ENCODE measurements at places on chromosomes 1 and 21.

DNA sequence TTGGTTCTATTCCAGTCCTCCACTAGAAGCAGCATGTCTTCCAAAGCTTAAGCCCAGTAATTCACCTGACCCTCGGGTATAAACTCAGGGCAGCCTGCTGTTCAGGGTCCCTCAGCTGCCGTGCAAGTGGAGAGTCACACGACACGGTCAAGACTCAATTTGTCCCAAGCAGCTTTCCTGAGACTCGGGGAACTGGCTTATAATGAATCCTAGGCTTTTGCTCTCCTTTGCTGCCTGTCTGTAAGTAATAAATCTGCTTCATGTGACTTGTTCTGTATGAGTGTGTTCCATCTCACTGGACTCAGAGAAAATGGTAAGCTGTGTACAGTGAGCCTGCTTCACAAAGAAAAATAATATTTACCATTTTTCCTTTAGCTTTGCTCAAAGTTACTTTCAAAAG lies 119.8 kb downstream of the CYYR1 start:
- DNase-seq = no peak

DNA sequence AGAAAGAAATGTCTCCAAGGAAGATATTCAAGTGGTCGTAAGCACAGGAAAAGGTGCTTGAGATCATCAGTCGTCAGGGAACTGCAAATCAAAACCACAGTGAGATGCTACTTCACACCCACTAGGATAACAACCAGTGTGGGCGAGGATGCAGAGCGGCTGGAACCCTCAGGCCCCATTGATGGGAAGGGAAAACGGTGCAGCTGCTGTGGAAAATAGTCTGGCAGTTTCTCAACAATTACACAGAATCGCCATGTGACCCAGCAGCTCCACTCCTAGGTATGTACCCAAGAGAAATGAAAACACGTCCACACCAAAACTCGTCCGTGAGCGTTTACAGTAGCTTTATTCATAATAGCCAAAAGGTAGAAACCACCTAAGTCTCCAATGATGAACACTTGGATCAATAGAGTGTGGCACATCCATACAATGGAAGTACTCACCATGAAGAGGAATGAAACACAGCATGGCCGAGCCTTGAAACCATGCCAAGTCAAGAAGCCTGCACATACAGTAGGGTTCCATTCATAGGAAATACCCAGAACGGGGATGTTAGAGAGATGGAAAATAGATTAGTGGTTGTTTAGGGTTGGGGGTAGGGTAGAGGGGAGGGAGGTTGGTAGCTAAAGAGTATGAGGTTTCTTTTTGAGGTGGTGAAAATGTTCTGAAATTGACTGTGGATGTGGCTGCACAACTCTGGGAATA lies 6.1 kb downstream of the DFFB start:
- DNase-seq = no peak

DNA sequence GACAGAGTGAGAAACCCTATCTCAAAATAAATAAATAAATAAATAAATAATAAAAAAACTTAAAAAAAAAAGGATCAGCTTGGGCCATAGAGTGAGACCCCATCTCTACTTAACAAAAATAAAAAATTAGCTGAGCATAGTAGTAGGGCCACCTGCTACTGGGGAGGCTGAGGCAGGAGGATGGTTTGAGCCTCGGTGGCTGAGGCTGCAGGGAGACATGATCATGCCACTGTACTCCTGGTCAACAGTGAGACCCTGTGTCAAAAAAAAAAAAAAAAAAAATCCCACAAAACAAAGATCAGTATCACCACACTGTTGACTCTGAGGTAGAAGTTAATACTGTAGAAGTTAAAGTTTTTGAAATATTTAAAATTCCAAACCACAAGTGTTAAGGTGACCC lies 29.1 kb downstream of the SLC16A1 start:
- DNase-seq = no peak

- DNase-seq = peak; percentile 8
Observed at GRCh38 chr1:16434501-16434900, 2.7 kb downstream of the SPATA21 start.

- no peak for DNase-seq
Observed at GRCh38 chr21:22516230-22516629, 1518.0 kb downstream of the NCAM2 start.

- no peak for DNase-seq
Observed at GRCh38 chr1:195806060-195806459, 802.2 kb downstream of the KCNT2 start.

DNA sequence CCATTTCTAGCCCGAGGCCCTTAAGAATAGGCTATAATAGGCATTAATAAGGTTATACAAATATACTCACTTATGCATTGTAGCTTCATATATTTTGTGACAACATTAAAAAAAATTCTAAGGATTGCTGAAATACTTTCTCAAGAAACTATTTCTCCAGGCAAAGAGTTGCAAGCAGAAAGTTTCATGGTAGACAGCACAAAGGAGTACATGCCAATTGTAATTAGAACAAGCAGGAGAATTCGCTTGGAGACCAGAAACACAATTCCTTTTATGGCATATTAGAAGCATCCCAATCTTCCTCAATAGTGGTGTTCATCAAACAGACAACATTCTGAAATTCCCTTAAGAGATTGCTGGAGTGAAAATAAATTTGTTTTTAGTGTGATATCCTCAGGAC lies 122.8 kb downstream of the CRB1 start:
- no peak for DNase-seq

DNA sequence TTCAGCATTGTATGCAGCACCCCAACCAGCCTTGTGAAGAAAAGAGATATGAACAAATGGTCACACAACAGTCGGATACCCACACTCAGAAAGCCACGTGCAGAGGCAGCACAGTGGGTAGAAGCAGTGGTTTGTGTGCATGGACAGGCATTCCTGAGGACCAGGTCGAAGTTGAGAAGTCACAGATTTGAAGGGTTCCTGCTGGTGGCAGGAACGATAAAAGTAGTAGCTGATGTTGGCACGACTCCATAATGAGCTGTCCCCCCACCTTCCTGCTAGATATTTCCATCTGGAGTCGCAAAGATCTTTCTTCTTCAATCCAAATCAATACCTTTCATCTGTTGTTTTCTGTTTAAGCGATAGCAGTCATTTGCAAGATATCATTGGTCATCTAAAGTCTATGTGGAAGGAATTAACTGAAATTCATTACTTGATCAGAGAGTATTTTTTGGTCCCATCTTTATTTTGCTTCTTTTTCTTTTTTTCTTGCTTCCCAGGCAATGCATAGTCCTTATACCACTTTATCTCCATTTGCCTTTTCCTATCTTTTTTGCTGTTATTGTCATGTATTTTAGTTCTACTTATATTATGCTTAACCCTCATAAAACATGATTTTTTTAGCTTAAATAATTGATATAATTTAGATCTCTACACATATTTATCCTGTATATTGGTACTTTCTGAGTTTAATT lies 176.4 kb downstream of the DHRS3 start:
- DNase-seq = no peak

GRCh38 chr1:185500001-185500626 lies 183.1 kb upstream of the IVNS1ABP start:
- DNase-seq = no peak

DNA sequence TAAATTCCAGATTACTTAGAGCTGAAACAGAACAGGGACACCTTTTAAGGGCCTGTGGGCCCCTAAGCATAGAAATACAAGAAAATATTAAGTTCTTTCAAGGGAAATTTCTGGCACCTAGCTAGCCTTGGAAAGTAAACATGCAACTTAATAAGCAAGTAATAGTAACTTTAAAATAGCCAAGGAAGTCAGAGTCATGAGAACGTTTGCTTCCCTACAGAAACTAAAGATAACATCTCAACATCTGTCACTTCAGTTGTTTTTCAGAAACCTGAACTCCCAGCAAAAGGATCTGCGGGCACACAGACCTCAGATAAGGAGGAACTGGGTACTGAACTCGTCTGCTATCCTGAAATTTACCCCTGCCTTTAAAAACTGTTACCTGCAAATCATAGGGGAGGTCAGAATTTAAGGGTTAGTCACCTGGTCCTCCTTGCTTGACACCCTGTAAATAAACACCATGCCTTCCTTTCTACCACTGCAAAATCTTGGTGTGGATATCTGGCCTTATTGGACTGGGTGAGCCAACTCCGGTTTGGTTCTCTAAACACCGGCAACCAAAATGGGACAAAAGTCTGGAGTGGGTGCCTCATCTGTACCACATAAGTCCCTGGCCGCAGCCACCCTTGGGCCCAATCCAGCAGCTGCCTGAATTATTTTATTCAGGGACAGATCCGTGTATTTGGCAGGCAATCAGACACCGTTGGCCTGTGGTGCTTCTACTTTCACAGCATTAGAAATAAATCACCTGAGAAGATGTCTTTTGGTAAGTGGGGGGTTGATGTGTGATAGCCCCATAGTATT lies 27.9 kb downstream of the NRDC start:
- DNase-seq = no peak

- no peak for DNase-seq
Observed at GRCh38 chr1:10671622-10672342, 124.7 kb downstream of the CASZ1 start.

DNA sequence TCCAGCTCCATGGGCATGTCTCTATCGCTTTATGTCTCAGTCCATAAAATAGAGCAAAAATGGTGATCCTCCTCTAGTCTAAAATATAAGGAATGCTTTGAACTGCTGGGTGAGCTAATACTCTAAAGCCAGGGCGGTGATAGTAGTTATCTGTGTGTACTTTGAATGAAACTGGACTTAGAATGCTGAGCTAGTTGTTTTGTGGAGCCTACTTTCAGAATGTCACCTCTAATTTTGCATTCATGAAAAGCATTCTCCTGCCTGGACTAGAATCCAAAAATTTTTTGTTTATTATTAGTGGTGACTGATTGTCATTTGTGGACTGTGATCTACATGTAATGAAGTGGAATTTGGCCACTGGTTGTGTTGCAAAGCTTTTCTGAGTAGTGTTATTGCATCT lies 241.6 kb upstream of the C1orf105 start:
- DNase-seq = no peak

DNA sequence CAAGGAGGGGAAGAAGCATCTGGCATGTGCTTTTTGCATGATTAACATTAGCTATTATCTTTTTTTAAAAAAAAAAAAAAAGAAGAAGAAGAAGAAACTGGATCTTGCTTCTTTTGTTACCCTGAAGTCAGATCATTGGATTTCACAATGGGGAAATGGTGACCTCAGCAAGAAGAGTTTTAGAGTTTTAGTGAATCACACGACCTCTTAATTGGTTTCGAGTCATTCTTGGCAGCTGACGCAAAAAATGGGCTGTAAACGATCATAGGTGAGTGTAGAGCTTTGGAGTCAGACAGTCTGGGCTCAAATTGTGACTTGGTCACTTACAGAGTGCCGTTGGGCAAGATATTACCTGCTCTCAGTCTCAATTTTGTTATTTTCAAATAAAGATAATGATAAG lies 33.3 kb upstream of the PGBD5 start:
- DNase-seq = no peak

DNA sequence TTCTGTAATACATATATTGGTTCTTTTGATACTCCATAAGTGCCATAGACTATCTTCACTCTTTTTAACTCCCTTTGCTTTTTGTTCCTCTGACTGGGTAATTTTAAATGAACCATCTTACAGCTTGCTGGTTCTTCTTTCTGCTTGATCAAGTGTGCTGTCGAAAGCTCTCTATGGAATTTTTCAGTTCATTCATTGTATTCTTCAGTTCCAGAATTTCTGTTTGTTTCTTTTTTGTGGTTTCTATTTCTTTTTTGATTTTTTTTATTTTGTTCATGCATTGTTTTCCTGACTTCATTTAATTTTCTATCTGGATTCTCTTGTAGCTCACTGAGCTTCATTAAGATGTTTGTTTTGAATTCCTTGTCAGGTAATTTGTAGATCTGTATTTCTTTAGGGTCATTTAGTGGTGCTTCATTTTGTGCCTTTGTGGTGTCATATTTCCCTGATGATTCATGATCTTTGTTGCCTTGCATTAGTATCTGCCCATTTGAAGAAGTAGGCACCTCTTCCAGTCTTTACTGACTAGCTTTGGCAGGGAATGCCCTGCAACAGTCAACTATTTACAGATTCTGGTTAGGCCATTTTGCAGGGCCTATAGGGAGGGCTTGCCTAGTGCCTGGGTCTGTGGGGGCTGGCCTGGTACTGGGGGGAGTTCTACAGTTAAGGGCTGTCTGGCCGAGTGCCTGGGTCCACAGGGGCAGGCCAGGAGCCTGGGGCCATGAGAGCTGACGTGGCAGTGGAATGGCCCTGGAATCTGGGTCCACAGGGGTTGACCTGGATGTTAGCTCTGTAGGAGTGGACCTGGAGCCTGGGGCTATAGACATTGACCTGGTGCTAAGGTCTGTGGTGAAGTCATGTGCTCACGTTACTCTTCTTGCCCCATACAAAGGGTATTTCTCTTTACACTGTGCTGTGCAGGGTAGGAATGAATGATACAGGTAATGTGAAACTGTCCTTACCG lies 89.7 kb downstream of the MAGI3 start:
- no peak for DNase-seq

GRCh38 chr1:183597656-183598347 lies 7.5 kb upstream of the NCF2 start:
- DNase-seq = no peak

DNA sequence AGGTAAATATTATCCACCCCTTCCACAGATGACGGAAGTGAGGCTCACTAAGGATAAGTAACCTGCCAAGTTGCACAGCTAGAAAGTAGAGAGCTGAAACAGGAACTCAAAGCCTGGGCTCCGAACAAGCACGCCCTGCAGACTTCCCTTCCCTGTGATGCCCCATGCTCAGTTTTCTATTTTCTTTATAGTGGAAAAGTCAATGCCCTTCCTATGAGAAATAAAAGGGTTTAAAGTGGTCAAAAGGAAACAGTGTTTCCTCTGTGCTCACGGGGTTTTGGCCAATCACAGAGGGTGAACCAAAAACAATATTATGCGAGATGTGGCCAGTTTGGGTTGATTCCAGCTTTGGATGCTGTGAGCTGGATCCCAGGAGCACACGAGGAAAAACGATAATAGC lies 44.5 kb downstream of the DDR2 start:
- DNase-seq = no peak

DNA sequence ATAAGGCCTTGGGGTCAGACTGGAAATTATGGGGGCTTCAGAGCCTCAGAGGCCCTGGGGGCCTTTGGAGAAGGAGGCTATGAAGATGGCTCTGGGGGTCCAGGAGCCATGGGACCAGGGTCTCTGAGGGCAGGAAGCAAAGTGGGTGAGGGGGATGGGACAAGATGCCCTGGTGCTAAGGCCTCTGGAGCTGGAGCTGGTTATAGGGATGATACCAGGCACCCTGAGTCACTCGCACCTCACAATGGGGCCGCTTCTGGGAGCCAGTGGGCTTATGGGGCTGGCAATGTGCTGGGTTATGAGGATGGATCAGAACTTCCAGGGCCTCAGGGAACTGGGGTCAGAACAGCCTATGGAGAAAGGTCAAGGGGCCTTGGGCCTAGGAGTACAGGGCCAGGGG lies 17.6 kb downstream of the IGFN1 start:
- DNase-seq = no peak

DNA sequence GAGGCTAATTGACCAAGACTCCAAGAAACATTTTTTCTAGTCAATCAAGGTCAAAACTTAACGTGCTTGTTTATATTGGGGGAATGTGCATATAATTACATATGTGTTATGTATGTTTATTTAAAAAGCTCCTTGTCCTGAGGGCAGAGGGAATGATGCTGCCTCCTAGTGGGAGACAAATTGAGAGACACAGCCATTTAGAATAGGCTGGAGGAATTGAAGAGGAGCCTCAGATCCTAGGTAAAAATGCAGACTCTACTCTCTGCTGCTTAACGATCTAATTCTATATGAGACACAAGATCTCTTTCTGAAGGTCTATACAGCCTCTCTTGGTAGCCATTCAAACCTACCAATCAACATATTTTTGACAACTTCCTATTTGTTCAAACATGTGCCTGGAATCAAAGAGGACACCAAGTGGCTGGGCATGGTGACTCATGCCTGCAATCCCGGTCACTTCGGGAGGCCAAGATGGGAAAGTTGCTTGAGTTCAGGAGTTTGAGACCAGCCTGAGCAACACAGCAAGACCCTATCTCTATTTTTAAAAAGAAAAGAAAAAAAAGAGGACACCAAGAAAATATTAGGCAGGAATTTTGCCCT lies 136.6 kb upstream of the ZNF648 start:
- DNase-seq = no peak

All from activated CD4-positive, alpha-beta T cell treated with anti-CD3 and anti-CD28 coated beads, Interleukin-10, Interleukin-2, amounts not matched to agents 100 ng/mL and 50 ng/mL, durations not matched to agents 16 hours and 8 hours (primary cell).